Immature natural killer cell (primary cell): ENCODE measurements at places on chromosomes 5 and 9.

- no peaks in the 10 kb centered on the region for H3K36me3 ChIP-seq
- no peaks in the 10 kb centered on the region for H3K4me1 ChIP-seq
- no peak overlapping the region for H3K27ac ChIP-seq
- peaks cover 1% of the 10 kb centered on the region for H3K27me3 ChIP-seq
Observed at GRCh38 chr9:82969291-82969690, 93.7 kb downstream of the RASEF start.

DNA sequence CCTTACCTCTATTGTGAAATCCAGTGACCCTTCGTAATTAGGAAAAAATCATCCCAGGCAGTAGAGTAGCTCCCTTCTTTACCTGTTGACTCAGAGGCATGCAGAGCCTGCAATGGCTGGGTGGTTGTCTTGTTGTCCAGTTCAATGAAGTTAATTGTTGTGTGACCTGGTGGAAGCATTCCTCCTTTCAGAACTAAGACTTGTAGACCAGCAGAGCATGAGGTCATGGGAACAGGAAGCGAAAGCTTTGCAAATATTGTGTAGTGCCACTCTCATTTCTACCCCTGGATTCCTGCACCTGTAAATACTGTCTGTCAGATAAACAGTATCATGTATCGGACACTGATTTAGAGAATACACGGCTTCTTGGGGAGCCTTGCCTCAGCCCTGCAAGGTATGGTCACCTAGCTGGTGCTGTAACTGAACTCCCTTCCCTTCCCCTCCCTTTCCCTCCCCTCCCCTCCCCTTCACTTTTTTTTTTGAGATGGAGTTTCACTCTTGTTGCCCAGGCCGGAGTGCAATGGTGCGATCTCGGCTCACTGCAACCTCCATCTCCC lies 5.7 kb upstream of the PRXL2C start:
- no peak overlapping the region for H3K27ac ChIP-seq
- no peaks in the 10 kb centered on the region for H3K36me3 ChIP-seq
- H3K27me3 ChIP-seq: peaks cover 4% of the 10 kb centered on the region
- no peak for DNase-seq
- peaks cover 4% of the 10 kb centered on the region for H3K4me1 ChIP-seq

DNA sequence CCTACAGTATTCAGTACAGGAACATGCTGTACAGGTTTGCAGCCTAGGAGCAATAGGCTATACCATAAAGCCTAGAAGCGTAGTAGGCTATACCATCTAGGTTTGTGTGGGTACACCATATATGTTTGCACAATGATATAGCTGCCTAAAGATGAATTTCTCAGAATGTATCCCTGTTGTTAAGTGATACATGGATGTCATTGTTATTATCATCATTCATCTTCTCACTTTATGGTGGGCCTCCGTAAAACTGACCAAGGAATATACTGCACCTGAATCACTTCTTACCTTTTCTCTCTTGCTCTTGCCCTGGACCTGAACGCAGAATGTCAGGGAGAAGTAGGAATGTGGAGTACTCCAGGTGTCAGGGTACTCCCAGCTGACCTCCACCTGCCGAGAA lies 11.8 kb downstream of the IL12B start:
- H3K36me3 ChIP-seq: no peaks in the 10 kb centered on the region
- H3K27me3 ChIP-seq: peaks cover 2% of the 10 kb centered on the region
- H3K27ac ChIP-seq: no peak overlapping the region
- DNase-seq: no peak
- no peak overlapping the region for H3K4me3 ChIP-seq

DNA sequence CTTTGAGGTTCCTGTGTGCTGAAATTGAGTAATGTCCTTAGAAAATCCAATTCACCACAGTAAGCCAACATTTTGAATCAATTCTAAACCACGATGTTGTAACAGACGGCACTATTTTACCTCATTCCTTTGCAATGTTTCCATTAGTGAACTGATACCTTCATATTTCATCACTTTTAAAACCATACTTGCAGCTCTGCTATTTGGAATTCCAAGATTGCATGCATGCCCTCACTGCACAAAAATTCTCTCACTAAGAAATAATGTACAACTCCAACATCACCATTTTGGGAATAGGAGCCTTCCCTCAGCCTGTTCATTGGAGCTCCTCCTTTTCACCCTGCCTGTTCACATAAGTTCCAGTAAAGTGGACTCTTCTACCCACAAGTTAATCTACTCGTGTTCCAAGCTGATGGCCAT lies 74.8 kb upstream of the TGFBR1 start:
- peak overlapping the region; percentile 41 for H3K4me3 ChIP-seq
- H3K27me3 ChIP-seq: peaks cover 3% of the 10 kb centered on the region
- H3K36me3 ChIP-seq: peaks cover 6% of the 10 kb centered on the region

- H3K4me3 ChIP-seq: no peak overlapping the region
- no peaks in the 10 kb centered on the region for H3K27me3 ChIP-seq
- peaks cover 71% of the 10 kb centered on the region for H3K4me1 ChIP-seq
- DNase-seq: no peak
- no peaks in the 10 kb centered on the region for H3K36me3 ChIP-seq
Observed at GRCh38 chr5:131302506-131302905, 38.7 kb downstream of the CDC42SE2 start.

GRCh38 chr5:58922461-58923171 lies 339.7 kb downstream of the RAB3C start:
- no peak overlapping the region for H3K27ac ChIP-seq
- no peak for DNase-seq
- peaks cover 1% of the 10 kb centered on the region for H3K27me3 ChIP-seq
- H3K36me3 ChIP-seq: no peaks in the 10 kb centered on the region

DNA sequence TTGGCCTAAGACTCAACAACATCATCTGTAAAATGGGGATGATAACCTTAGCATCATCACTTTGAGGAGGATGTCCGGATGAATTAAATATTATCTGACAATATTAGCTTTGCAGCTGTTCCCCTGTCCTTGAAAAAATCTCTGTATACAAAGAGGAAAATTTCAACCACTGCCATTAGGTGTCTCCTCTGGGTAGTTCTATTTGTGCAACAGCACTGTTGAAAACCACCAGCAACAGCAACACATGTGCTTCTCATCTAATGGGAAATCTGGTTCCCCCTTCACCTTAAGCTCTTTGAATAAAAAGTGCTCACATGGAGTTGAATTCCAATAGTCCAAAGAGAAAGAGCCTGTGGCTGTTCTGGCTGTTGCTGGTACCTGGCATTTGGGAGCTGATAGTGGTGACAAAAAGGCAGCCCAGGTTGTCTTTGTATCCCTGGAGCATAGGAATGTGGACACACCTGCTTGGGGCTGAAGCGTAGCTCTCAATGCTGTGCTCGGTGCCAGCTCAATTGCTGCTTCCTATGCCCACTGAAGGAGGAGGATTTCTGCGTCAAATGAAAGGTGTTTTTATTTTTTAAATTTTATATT lies 322.1 kb upstream of the MSX2 start:
- peaks cover 2% of the 10 kb centered on the region for H3K27me3 ChIP-seq
- no peak overlapping the region for H3K27ac ChIP-seq
- H3K4me3 ChIP-seq: no peak overlapping the region
- no peak for DNase-seq
- no peaks in the 10 kb centered on the region for H3K4me1 ChIP-seq

DNA sequence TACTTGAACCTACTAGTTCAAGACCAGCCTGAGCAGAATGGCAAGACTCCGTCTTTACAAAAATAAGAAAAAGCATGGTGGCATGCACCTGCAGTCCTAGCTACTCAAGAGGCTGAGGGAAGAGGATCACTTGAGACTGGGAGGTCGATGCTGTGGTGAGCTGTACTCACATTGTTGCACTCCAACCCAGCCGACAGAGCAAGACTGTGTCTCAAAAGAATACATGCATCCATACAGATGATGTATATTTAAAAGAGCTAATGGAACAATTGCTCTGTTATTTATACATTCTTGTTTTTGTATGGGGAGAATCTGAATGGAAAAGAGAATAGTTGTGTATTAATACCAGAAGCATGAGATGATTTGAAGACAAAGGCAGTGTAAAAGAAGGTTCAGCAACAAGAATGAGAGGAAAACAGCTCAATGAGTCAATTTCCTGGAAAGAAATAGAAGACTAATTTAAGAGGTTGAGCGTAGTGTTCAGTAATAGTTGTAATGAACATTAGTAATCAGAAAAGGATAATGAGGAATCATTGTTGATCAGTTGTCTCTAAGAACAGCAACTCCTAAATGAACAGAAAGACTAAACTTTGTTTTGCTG lies 1.9 kb upstream of the LRRC70 start:
- H3K4me3 ChIP-seq: no peak overlapping the region
- H3K4me1 ChIP-seq: peaks cover 84% of the 10 kb centered on the region
- DNase-seq: no peak
- H3K27me3 ChIP-seq: peaks cover 3% of the 10 kb centered on the region
- peak overlapping the region; percentile 60 for H3K27ac ChIP-seq

DNA sequence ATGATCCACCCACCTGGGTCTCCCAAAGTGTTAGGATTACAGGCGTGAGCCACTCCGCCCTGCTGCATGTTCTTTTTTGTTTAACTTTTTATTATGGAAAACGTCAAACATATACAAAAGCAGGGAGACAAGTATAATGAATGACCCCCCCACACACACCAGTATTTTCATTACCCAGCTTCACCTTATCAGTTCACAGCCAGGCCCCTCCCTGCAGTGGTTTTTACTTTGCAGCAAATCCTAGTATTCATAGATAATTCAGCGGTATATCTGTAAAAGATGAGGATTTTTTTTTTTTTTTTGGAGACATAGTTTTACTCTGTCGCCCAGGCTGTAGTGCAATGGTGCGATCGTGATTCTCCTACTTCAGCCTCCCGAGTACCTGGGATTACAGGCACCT lies 2.3 kb downstream of the POMT1 start:
- DNase-seq: no peak
- H3K27me3 ChIP-seq: peaks cover 10% of the 10 kb centered on the region
- no peak overlapping the region for H3K4me3 ChIP-seq
- peaks cover 35% of the 10 kb centered on the region for H3K4me1 ChIP-seq
- H3K36me3 ChIP-seq: peaks cover 5% of the 10 kb centered on the region

DNA sequence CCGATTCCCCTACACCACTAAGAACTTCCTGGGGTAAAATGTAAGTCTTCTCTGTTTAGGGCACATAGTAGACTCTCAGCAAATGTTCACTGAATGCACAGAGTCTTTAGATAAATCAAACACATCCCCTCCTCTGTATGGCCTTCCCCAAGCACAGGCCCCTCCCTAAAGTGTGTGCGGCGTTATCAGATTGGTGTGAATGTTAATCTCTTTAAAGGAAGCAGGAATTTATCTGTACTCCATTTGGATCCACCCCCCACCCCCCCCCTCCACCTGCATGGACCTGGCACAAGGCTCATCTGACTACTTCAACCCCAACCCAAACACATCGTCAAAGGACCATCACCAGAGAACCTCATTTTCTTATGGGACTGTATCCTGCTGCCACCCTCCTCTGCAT lies 6.3 kb downstream of the PCDH1 start:
- peaks cover 14% of the 10 kb centered on the region for H3K27me3 ChIP-seq
- H3K36me3 ChIP-seq: peaks cover 9% of the 10 kb centered on the region
- peaks cover 39% of the 10 kb centered on the region for H3K4me1 ChIP-seq
- no peak for DNase-seq
- peak overlapping the region; percentile 78 for H3K27ac ChIP-seq

GRCh38 chr9:120852240-120853010 lies 9.7 kb upstream of the PSMD5 start:
- H3K36me3 ChIP-seq: peaks cover 4% of the 10 kb centered on the region
- no peak overlapping the region for H3K27ac ChIP-seq
- DNase-seq: no peak
- H3K27me3 ChIP-seq: no peaks in the 10 kb centered on the region

GRCh38 chr5:14321936-14322335 lies 178.8 kb downstream of the TRIO start:
- H3K36me3 ChIP-seq: peaks cover 24% of the 10 kb centered on the region
- no peak overlapping the region for H3K27ac ChIP-seq
- H3K4me1 ChIP-seq: no peaks in the 10 kb centered on the region
- H3K4me3 ChIP-seq: no peak overlapping the region

DNA sequence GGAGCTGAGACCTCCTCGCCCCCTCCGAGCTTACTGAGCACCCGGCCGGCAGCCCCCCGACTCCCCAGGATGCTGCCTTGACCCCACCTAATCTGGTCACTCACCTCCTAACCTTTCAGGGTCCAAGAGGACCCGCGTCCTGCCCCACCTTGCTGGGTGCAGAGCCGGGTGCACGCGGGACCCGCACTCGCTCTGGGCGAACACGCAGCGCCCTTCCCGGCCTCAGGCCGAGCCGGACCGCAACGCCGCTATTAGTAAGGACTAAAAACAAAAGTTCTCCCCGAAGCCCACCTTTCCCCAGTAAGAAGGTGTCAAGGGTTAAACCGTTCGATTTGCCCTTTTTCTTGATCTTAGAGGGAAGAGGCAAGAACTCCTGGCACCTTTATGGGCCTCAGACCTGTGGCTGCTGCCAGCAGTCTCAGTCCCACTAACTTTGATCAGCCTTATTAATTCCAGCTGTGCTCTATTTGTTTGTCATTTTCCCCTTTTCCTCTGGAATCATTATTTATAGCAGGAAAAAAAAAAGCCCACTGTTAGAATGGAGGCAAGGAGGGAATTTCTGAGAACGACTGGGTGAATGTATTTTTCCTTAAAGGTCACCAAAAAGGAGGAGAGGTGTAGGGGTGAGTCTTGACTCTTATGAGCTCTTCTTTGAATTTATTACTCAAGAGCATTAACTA lies 10.5 kb downstream of the IRX2 start:
- no peak for DNase-seq
- H3K4me1 ChIP-seq: no peaks in the 10 kb centered on the region
- no peak overlapping the region for H3K27ac ChIP-seq
- no peaks in the 10 kb centered on the region for H3K36me3 ChIP-seq
- peaks cover 22% of the 10 kb centered on the region for H3K27me3 ChIP-seq

DNA sequence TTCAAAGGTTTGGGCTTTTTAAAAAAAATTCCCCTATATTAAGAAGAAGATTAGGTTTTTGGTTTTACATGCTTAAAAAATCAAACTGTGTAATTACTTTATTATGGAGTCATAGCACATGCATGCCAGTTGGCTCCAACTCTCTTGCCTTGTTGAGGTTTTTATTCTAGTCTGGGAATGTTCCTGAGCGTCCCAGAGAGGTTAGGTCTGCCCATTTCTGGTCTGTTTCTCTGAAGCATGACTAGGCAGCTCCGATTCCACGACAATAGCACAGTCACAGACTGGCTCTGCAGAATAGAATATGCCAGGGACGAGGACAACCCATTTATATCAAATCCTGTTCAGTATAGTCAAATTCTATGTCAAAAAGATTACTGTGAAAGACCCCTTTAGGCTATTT lies 217.0 kb downstream of the PCSK5 start:
- no peak overlapping the region for H3K27ac ChIP-seq
- peaks cover 8% of the 10 kb centered on the region for H3K36me3 ChIP-seq
- H3K4me1 ChIP-seq: peaks cover 37% of the 10 kb centered on the region
- H3K4me3 ChIP-seq: no peak overlapping the region
- no peaks in the 10 kb centered on the region for H3K27me3 ChIP-seq
- no peak for DNase-seq
